EH (cell line): ENCODE measurements at places on chromosomes 12 and 14.
A peak's percentile ranks its signal among the peaks of the same experiment; 100 is the strongest.

DNA sequence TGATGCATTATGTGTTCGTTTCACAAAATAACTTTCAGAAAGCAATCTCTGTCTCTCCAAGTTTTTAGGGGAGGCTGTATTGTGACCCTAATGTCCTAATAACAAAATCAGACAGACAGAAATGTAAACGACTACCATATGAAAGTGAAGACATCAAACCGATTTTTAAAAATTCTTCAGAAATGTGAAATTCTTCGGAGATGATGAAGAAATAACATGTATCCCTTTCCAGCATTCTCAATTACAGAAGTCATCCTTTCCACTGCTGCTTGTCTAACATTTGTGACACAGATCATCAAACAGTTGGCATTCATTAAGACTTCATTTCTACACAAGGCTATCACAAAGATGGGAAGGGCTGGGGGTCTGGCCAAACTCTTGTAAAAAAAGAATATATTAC, 41.0 kb downstream of the DMAC2L start:
- DNase-seq: peak; percentile 41

- DNase-seq: peak; percentile 92
Measured at GRCh38 chr12:64099397-64099796, 122.7 kb downstream of the KICS2 start.

GRCh38 chr12:57044889-57045288, 5.0 kb downstream of the MYO1A start:
- DNase-seq: peak; percentile 44

DNA sequence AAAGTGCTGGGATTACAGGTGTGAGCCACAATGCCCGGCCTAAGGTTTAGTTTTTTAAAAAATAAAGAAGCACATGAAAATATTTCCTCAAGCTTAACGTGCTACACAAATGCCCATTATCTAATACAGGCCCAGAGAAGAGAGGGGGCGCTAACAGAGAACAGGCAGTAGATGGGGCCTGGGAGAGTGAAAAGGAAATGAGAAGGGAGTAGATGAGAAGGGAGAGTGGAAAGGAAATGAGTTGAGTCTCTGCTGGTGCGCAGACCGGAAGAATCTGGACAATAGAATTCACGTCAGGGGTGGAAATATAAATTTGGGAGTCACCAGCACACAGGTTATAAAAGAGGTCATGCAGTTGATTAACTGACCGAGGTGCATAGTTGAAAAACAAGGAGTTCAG, 10.7 kb downstream of the PXN start:
- DNase-seq: no peak

- peak; percentile 85 for DNase-seq
Measured at GRCh38 chr14:102775855-102776760, 1.1 kb upstream of the TRAF3 start.
